ENCODE measurements at places on chromosomes 1 and 21.

DNA sequence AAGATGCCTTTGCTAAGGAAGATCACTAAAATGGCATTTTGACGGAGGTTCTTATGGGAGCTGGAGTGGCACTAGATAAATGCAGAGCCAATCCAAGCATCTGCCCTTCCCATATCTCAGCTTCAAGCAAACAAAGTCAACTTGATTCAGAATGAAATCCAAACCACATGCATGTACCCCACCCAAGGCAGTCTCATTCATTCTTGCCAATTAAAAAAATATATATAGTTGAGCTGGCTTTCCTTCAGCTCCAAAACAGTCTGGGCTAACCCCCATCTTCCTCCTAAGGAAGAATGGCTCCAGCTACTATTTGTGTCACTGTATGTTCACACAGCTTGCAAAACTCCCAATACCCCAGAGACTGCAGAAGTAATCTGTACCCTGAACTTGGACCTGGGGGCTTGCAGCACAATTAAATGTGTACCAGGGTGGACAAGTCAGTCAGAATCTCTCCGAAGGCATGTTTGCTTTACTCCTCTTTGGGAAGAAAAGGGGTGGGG is 35.4 kb downstream of the GPR3 start:
- DNase-seq, result no peak

DNA sequence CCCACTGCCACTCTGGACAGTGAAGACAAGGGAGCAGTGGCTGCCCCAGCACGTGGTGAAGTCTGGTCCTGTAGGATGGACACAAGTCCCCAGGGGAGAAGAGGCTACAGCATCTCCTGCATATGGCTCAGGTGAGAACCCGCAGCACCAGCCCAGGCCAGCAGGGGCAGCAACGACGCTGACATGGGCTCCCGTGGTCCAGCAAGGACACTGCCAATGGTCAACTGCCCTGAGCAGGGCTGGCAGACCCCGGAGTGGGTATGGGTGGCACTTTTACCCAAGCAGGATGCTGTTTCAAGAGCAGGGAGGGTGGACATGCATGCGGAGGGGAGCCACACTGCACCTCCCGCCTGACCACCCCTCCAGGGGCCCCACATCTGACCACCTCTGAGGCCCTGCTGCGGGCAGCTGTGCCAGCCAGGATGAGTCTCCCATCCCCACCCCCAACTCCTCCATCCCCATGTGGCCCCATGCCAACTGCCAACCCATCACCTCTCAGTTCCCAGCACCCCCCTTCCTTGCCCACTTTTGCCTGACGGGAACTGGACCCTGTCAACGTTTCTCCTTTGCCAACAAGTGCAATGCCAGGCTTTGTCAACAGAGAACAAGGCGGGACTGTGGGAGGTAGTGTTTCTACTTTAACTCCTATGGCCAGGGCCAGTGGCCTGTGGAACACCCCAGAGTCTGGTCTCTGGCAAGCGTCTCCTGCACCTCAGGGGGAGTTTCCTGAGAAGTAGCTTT is 8.6 kb downstream of the MORN1 start:
- DNase-seq, result no peak

DNA sequence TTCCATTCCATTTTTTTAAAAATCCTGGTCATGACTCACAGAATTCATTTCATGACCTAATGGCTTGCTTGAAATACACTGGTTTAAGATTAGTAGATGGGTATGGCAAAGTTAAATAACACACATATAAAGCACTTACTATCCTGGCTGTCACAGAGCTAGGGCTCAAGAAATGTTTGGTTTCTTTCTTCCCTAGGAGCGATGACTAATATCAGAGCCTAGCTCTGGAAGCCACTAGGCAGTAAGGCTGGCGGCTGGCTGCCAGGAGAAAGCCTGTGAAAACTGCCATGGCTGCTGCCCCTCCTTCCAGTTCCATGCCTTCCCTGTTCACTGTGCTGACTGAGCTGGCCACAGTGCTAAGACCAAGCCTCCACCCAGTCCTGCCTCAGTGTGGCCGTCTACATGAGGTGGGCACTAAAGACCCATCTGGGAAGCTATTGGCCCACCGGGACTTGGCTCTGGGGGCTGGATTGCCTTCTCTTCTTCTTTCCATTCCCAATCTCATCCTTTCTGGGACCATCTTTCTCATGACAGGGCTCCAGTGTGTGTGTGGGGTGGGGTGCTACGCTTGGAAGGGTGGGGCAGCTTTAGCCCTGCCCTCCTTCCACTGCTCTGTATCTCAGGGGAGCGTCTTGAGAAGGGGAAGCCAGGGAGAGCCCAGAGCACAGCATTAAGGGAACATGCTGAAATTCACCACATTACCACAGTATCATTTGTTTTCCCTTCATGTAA is 10.8 kb upstream of the ASCL5 start:
- no peak for DNase-seq

DNA sequence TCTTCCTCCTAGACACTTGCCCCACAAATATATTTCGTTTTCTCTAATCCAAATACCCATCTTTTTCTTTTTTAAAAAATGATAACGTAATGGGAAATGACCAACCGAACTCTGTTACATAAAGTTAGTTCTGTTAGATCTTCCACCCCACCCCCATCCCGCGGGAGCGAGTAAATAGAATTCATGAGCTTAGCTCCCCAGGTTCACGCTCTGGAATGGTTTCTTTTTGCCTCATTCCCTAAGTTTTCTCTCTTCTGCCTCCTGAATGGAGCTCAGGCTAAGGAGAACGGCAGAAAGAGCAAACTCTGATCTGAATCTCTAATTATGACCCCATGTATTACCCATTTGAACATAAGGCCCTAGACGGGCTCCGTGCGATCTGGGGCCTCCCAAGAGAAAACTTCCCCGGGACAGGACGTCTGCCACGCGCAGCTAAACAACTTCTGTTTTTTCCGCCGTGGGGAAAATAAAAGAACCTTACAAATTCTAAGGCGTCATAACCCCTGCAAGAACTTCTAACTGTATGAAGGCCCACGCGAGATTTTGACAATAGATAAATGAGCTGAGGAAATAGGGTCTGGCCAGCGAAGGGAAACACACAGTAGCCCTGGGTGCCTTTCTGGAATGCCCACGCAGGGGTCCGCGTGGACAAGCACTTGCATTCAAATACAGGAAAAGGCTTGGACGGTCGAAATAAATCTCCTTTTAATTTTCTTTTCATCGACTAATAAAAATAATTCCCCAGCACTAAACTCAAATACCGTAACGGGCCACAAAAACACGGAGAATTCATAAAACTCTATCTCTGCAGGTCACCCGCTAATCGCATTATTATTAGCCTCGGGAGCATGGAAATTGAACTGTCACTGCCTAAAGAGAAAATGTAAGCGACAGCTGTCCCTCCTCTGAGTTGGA is 2.2 kb downstream of the TBX15 start:
- no peak for DNase-seq

- no peak for DNase-seq
These were observed 140.6 kb upstream of the HMGB4 start for GRCh38 chr1:33723251-33723650.

DNA sequence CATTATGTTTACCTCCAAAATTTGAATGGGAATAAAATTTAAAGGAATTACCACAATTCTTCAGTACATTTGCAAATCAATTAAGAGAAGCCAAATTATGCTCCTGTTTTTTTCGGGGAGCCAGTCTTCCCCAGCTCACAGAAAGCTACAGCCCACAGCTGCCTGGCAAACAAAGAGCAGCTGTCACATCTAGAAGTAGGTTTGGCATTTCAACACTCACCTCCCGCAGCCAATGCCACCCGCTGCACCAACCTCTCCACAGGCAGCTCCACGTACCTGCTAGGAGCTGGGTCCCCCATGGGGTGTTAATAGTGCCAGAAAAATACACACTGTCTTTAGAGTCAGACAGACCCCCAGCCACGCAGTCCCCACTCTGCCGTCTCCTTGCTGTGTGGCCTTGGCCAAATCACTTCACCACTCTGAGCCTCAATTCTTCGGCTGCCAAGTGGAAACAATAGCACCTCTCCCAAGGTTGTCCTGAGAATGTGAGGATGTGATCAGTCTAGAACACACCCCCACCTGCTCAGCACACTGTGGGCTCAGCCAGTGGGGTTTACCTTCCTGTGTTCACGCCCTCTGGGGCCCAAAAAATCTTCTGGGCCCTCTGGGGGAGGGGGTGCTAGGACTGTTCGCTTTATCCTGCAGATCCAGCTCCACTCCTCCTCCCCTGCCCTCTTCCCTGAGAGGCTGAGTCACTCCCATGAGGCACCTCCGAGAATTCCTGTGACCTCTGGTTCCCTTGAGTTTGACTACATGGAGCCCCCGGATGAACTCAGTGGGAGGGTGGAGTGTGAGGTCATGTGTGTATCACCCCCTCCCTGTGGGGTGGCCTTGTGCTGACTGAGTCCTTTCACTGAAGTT is 204.3 kb upstream of the GRIK3 start:
- DNase-seq, result no peak

GRCh38 chr1:47617381-47618221 is 179.8 kb downstream of the FOXD2 start:
- no peak for DNase-seq

DNA sequence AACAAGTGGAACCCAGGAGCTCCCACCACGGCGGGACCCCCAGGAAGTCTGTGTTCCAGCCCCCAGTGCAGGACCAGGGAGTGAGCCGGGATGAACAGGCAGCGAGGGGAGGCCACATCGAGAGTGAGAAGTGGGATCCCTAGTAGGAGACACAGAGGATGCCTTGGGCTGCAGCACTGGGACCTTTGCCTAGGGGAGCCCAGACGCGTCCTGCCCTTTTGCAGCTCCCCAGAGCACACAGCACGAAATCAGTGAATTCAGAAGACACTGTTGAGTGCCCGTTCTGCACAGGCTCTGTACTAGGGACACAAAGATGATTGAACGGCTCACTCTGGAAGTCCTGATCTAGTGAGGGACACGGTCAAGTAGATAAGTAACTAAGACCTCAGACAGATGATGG is 23.5 kb downstream of the TRIM67 start:
- no peak for DNase-seq

Data from iPS DF 19.7 (cell line).